Anterior cingulate cortex (tissue), 58 donors: ENCODE measurements at places on chromosomes 2 and 18.

GRCh38 chr18:52175406-52175805 is 164.6 kb upstream of the DCC start:
- DNase-seq: no peak

DNA sequence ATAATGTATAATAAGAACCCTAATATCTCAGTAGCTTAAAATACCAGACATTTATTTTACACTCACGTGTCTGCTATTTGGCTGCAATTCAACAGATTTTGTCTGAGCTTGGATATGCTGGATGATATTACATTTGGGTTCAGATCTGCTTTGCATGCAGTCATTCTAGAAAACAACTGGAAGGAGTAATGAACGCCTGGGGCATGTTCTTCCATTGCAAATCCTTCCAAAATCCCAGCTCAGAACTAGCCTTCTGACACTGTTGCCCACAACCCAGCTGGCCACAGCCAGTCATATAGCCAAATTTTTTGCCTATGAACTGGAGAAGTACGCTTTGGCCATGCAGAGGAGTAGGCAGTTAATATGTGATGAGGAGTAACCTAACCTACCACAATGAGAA is 597.8 kb upstream of the VRK2 start:
- no peak for DNase-seq

- DNase-seq: no peak
Measured at GRCh38 chr2:114156366-114157056, 266.6 kb downstream of the ACTR3 start.

DNA sequence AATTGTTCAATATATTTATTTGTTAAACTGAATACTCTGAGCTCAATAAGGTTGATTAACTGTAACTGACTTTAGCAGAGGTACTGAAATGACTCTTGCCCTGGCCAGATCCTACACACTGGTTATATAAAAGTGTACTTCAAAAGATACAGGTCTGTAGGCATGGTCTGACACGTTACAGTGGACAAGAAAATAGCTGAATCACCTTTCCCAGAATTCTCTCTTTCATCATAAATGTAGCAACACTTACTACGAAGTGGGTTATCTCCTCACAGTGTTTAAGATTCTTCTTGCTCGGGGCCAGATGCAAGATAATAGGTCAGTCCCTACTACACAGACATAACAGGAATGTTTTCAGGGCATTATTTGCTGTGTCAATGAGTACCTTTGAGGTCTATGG is 107.0 kb upstream of the ZC3H15 start:
- no peak for DNase-seq

DNA sequence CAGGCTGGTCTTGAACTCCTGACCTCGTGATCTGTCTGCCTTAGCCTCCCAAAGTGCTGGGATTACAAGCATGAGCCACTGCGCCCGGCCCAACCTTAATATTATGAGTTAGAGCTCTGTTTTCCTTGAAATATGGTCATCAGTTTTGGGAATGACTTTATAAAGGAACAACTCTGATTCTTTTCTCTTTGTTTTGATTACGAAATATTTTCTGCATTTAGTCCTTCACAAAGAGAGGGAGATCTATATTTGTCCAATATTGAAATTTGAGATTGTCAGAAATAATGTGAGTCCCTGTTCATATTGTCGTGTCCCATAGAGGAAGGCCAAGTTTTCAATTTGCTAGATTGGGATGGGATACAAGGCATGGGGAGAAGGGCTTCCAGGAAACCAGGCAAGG is 3.1 kb downstream of the SMYD5 start:
- DNase-seq: no peak

- DNase-seq: no peak
Measured at GRCh38 chr2:212832211-212833195, 293.9 kb upstream of the ERBB4 start.

- DNase-seq: no peak
Measured at GRCh38 chr2:60560734-60561644, 7.5 kb upstream of the BCL11A start.

DNA sequence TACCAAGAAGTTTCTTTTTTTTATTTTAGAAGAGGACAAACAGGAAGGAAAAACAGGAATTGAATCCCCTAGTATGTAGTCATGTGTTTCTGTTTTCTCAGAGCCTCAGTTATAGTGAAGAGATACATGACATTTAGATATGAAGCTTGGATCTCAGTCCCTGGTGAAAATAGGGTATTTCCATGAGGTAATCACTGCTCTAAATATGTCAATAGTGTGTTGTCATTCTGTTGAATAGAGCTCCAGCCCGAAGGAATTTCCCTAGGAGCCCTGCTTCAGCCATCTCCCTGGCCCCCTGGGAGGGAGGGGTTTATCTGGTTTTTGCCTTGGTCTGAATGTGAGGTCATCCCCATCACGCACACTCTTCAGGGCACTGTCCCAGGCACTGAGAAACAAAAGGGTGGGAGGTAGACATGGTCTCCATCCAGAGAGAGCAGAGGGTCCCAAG is 47.1 kb upstream of the REL start:
- DNase-seq: no peak

DNA sequence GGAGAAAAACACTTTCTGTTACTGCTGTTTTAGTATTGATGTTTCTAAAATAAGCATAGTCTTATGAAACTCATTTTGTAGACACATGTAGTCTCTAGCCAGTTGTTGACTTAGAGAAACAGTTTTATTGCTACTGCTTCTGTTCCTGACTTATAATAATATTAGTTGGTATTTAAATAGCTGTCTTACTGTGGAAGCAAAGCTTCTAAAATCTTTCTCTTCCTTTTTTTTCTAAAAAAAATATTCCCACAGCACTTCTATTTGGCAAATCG is 121.8 kb downstream of the MTX2 start:
- DNase-seq: no peak

DNA sequence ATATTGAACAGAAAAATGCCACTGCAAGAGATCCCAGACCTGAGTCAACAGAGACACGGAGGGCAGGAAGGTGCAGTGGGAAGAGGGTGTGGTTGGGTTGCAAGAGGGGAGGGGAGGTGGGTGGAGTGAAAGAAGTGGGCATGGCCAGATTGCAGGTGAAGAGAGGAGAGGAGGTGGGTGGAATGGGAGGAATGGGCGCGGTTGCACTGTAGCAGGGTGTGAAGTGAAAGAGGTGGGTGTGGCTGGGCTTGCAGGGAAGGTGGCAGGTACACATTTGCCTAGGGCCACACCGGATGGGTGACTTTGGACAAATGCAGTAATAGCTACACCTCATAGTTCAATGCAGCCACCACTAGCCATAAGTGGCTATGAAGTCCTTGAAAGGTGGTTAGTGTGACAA is 71.1 kb downstream of the DOCK10 start:
- no peak for DNase-seq

- DNase-seq: no peak
Measured at GRCh38 chr2:220452561-220452960, 825.1 kb downstream of the SLC4A3 start.

GRCh38 chr2:231686192-231687100 is 21.9 kb upstream of the PTMA start:
- no peak for DNase-seq

- no peak for DNase-seq
Measured at GRCh38 chr2:207960911-207961310, 64.4 kb downstream of the PLEKHM3 start.

DNA sequence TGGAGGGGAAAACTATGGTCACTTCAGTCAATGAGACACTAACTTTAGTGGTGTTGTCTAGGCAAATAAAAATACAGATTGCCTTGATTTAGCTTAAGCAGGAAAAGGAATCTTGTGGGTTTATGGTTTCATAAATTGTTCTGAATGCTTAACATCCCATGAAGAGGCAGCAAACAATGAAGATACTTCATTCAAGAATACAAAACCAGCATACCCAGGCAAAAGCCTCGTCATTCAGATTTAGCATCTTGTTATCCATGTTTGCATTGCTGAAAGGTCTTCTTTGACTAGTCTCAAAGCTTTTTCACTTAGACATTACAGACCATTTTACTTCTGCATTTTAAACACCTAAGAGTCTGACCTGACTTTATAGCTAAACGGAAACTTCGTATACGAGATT is 272.7 kb upstream of the FSHR start:
- no peak for DNase-seq

DNA sequence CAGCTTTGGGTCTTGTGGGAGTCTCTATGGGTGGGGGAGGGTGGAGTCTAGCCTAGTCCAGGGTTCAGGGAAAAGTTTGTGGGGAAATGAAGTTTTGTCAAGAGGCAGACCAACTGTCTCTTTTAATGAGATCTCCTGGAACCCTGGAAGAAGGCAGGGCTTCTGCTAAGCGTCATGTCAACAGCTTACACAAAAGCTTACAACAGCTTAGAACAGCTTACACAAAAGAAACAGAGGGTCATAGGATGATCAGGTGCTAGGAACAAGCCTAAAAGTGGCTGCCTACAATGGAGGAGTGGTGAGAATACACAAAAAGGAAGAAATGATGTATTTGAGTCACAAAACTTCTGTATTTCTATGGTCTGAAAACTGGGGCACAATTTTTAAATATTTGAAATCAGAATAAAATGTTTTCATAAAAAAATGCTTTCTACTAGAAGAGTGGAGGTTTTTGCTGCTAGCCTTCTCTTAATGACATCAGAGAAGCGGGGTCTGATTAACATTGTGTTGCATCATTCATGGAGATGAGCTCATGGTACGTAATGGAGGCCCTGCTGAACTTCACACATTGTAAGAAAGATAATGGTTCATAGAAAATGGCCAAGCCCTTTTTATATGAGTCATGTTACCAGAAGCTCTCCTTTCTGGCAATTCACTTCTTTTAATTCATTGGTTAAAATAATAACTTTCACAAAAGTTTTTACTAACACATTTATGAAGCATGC is 351.0 kb downstream of the PIK3C3 start:
- no peak for DNase-seq
